Natural killer cell (primary cell): ENCODE measurements at places on chromosomes 11 and 22.

GRCh38 chr11:78539506-78539905 lies 35.2 kb downstream of the NARS2 start:
- DNase-seq = no peak

DNA sequence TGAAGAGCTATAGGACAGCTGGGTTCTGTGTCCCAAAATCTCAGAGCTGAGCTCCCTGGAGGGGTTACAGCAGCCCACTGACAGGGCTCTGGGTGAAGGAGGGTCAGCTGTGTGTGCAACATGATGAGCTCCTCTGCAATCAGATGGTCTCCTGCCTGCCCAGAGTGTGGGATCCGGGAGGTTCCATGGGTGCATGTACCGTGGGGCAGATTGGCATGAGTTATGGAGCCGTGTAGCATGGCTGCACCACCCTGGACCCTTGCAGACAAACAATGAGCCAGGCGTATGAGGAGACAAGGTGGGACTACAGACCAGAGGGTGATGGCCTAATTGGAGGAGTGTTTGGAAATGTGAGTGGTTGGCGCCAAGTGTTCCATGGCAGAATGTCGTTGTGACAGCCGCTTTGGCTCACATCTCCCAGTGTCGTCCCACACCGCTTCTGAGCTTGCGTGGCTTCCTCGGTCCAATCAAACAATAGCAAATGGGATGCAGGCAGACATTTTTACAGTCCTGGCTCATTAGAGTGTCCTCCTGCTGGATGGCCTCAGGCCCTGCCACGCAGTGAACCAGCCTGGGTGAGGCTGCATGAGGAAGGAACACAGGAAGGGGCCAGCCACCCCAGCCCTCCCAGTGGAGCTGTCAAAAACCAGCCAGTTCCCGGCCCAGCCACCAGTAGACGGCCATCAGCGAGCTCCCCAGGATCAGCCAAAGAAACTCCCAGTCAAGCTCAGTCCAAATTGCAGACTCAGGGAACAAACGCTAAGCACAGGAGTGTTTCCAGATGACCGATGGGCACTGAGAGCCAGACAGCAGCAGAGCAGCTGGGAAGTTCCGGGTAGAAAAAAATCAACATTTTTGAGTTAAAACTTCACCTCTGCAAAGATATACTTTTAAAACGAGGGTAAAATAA lies 1066.9 kb downstream of the BRD1 start:
- DNase-seq = no peak

- peak; percentile 30 for DNase-seq
Observed at GRCh38 chr11:121650351-121651256, 197.8 kb upstream of the SORL1-AS1 start.

DNA sequence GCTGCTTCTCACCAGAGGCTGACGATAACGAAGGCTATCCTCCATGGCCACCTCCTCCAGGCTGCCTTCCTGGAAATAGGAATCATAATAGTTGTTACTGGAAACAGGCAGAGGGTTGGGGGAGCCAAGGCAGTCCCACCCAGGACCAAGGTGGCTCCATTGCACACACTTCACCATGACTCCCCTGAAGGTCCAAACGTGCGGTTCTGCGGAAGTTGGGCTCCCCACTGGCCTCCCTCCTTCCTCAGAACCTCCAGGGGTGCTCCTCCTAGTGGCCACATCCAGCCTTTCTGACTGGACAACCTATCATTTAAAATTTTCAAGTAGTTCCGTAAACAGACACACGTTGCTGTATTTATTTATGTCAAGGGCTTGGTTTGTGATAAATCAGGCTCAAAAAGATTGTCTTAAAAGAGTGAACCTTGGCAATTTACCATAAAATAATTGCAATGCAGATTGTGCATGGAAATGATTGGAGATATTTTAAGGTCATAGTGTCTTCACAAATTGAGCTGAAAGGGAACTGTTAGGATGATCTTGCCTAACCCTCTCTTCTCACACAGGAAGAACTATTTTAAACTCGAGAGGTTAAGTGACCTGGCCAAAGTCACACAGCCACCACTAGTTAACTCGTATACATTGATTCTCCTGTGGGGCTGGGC lies 1.4 kb upstream of the TCN2 start:
- no peak for DNase-seq

- no peak for DNase-seq
Observed at GRCh38 chr22:39308614-39309363, 10.6 kb downstream of the RPL3 start.
